Activated T-cell treated with anti-CD3 and anti-CD28 coated beads, Interleukin-2, amount 50 U/mL, for 72 hours (primary cell): ENCODE measurements at places on chromosomes 4 and X. TPM values are rescaled to one million over a fixed set of nuclear protein-coding genes. Genes with fewer than 3 reads are reported as not detected.

Gene USP17L22
- not detected for total RNA-seq

- no peaks in the 10 kb centered on the region for H3K36me3 ChIP-seq
- H3K27me3 ChIP-seq, result no peaks in the 10 kb centered on the region
These were observed 42.7 kb downstream of the GATB start for GRCh38 chr4:151717909-151718628.

- no peaks in the 10 kb centered on the region for H3K36me3 ChIP-seq
- H3K27ac ChIP-seq, result no peak overlapping the region
- no peak for DNase-seq
These were observed 434 bp downstream of the CXCL3 start for GRCh38 chr4:74038086-74038424.

DNA sequence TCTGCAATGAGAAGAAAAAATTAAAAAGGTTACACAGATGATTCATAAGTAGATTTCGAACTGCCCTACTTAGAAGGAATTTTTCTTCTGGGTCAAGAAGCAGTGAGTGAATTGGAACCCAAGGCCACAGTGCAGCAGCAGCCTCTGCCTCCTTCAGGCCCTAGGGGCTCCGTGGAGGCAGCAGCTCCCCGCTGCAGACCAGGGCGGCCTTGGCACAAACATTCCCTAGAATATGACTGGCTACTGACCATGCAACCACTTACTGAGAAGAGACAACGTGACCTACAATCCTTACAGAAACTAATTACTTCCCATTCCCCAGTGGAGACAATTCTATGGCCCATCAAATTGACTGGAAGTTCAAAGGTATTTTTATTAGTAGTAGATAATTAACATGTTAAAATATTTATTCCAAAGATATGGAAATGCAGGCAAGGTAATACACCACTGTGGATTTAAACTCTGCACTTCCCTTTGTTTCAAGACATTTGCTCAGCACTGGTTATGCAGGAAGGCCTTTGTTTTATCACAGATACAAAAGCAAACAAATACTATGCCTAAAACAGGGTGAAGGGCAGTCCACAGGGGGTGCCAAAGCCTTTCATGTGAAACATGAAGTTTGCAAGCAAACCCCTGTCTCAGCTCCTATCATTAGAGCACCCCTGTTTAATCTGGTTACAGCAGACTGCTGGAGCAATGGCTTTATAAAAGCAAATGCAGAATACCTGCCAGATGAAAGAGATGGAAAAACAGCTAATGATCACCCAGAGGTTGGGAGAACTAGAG, 59.2 kb downstream of the PCDH19 start:
- H3K4me1 ChIP-seq, result no peaks in the 10 kb centered on the region
- H3K27me3 ChIP-seq, result peaks cover 6% of the 10 kb centered on the region
- H3K4me3 ChIP-seq, result no peak overlapping the region

GRCh38 chr4:66273110-66273509, 602.8 kb upstream of the EPHA5 start:
- H3K4me1 ChIP-seq, result no peaks in the 10 kb centered on the region
- H3K4me3 ChIP-seq, result no peak overlapping the region
- DNase-seq, result no peak
- H3K27me3 ChIP-seq, result no peaks in the 10 kb centered on the region
- no peak overlapping the region for H3K27ac ChIP-seq

DNA sequence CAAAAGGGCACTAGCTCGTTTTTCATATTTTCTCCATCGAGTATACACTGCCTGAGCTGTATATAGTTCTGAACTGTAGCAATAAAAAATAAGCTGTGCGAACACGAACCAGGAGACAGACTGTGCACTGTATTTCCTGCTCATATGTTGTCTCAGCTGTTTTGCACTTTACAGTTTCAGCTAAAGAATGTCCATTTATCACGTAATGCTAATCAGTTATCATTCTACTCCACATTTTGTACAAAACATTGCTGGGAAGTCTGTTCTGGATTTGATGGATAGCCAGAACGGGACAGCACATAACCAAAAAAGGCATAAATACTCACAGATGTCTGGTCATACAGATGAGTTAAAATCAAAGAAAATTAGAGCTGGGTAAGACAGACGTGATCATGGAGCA, 315.5 kb upstream of the ADGRL3 start:
- no peak overlapping the region for H3K4me3 ChIP-seq
- H3K27ac ChIP-seq, result no peak overlapping the region
- no peaks in the 10 kb centered on the region for H3K27me3 ChIP-seq
- peaks cover 5% of the 10 kb centered on the region for H3K36me3 ChIP-seq
- DNase-seq, result no peak

GRCh38 chr4:9891056-9891455, 109.6 kb downstream of the DRD5 start:
- no peak for DNase-seq
- H3K36me3 ChIP-seq, result no peaks in the 10 kb centered on the region
- H3K4me1 ChIP-seq, result no peaks in the 10 kb centered on the region
- H3K4me3 ChIP-seq, result no peak overlapping the region

DNA sequence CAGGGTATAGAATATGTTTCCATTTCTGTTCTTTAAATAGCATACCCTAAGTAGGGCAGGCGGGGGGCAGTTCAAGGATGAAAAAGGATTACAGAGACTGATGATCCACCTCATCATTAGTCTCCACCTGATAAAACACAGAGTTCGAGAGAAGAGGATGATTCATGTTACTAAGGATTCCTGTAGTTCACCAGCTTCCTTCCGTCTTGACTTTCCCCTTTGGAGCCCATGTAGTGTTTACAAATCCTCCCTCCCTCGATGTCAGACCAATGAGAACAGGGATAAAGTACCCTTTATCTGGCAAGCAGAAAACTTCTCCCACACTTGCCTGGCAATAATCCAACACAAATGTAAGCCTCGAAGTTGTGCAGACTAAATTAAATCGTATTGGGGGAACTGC, 526.3 kb upstream of the FAM241A start:
- no peaks in the 10 kb centered on the region for H3K4me1 ChIP-seq
- H3K27ac ChIP-seq, result no peak overlapping the region
- H3K4me3 ChIP-seq, result no peak overlapping the region

DNA sequence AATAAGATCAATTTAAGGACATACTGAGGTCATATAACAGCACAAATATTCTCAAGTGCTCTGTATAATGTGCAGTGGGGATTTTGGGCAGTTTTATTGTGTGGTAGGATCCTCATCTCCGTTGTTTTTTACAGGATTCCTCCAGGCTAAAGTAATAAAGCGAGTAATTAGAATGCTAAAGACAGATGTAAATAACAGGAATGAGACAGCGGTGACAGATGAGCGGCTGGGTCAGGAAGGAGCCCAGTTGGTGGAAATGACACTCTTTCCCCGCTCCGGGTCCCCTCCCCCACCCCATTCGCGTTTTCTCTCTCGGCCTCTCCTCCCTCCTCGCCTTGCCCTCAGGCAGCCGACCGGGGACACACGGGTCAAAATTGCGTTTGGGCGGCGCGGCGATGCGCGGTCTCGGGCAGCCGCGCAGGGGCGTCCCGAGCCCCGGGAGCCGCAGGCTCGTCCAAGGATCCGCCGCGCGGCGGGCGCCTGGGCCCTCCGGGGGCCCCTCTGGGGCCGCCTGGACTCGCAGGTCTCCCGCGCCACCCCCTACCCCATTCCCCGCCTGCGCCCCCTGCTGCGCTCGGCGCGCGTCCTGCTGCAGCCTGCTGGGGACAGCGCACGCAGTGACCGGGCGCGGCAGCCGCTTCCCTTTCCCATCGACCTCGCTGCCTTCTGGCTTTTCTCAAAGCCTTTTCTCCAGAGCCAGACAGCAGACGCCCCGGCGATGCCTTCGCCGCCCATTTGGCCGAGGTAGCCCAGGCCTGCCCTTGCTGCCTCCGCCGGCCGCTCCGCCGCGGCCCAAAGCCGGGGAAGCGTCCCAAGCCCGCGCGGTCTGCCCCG, 16.2 kb downstream of the POU4F2 start:
- peak overlapping the region; percentile 94 for H3K4me3 ChIP-seq
- peaks cover 12% of the 10 kb centered on the region for H3K4me1 ChIP-seq
- H3K27me3 ChIP-seq, result peaks cover 84% of the 10 kb centered on the region
- no peak overlapping the region for H3K27ac ChIP-seq
- no peaks in the 10 kb centered on the region for H3K36me3 ChIP-seq

Gene KCNIP4
- total RNA-seq, result not detected

GRCh38 chr4:52726826-52727580, 24.2 kb downstream of the ERVMER34-1 start:
- H3K36me3 ChIP-seq, result no peaks in the 10 kb centered on the region
- H3K27me3 ChIP-seq, result no peaks in the 10 kb centered on the region
- no peak for DNase-seq

GRCh38 chr4:74996996-74997395, 64.1 kb downstream of the PARM1 start:
- no peaks in the 10 kb centered on the region for H3K27me3 ChIP-seq
- no peak overlapping the region for H3K27ac ChIP-seq
- DNase-seq, result no peak
- no peaks in the 10 kb centered on the region for H3K36me3 ChIP-seq

GRCh38 chr4:139419388-139419914, 34.5 kb upstream of the RAB33B start:
- H3K36me3 ChIP-seq, result peaks cover 3% of the 10 kb centered on the region
- no peaks in the 10 kb centered on the region for H3K27me3 ChIP-seq
- peaks cover 14% of the 10 kb centered on the region for H3K4me1 ChIP-seq
- DNase-seq, result peak; percentile 24
- H3K4me3 ChIP-seq, result peak overlapping the region; percentile 56
- peak overlapping the region; percentile 24 for H3K27ac ChIP-seq

- no peaks in the 10 kb centered on the region for H3K36me3 ChIP-seq
- no peaks in the 10 kb centered on the region for H3K4me1 ChIP-seq
- no peak for DNase-seq
- H3K4me3 ChIP-seq, result no peak overlapping the region
These were observed 1236.5 kb upstream of the TENM3 start for GRCh38 chr4:181006499-181007260.

Gene GABRG1
- not detected for total RNA-seq

- H3K27ac ChIP-seq, result peak overlapping the region; percentile 97
- peaks cover 10% of the 10 kb centered on the region for H3K36me3 ChIP-seq
- no peaks in the 10 kb centered on the region for H3K27me3 ChIP-seq
- DNase-seq, result no peak
- H3K4me1 ChIP-seq, result peaks cover 56% of the 10 kb centered on the region
These were observed 18.3 kb downstream of the G3BP2 start for GRCh38 chr4:75654905-75655304.

DNA sequence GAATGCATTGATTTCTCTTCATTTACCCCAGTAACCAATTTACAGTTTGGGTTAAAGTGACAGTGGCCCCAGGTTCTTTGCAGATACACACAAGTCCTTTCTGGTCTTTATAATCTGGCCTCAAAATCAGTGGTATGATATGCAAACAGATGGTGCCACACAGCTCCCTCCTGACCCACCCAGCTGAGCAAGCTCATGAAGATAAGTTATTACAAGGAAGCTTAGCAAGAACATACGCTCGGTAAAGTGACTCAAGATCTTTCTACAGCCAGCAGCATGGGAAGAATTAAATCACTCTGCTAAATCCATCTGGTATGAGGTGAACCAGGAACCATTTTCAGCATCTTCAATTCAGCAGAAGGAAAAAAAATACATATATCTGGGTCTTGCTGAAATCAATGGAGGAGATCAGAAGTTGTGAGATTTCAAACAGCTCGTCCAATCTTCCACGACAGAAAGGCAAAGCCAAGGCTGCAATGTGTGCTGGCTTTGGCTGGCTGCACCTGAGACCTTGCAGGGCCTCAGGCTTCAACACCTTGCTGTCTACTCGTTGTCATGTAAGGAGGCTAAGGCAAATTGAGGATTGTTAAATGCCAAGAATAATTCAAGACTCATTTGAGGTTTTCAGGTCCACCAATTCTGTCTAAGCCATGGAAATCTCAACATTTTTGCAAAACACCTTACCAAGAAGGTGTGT, 28.2 kb downstream of the SEL1L3 start:
- H3K27ac ChIP-seq, result no peak overlapping the region
- no peak for DNase-seq
- no peak overlapping the region for H3K4me3 ChIP-seq
- H3K36me3 ChIP-seq, result peaks cover 4% of the 10 kb centered on the region

DNA sequence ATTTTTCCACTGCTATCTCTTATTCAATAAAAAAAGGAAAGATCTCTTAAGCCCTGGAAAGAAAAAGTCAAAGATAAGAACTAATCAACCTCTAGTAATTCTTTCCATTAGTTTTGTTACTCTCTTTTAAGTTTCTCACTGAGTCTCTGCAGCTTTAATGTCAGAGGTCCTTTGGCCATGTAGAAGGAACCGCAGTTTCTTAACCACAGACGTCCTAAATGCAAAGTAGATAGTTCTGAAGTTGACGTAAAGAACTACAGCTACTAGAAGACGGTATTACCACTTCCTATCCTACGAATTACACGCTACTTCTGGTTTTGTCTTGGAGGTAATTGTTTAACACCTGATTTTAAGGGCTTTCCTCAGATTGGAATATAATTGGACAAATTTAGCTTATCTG, 325.9 kb downstream of the ANKRD50 start:
- H3K36me3 ChIP-seq, result no peaks in the 10 kb centered on the region
- H3K27ac ChIP-seq, result no peak overlapping the region
- H3K4me3 ChIP-seq, result no peak overlapping the region

Gene TNIP2
- total RNA-seq, result 85.8 TPM

Gene TRIM61
- 1.2 TPM for total RNA-seq

Gene MYL5
- total RNA-seq, result 21.3 TPM

GRCh38 chr4:164770010-164770724, 16.2 kb downstream of the SMIM31 start:
- peaks cover 28% of the 10 kb centered on the region for H3K27me3 ChIP-seq
- no peak overlapping the region for H3K27ac ChIP-seq

- no peaks in the 10 kb centered on the region for H3K4me1 ChIP-seq
- no peaks in the 10 kb centered on the region for H3K36me3 ChIP-seq
- H3K27ac ChIP-seq, result no peak overlapping the region
- no peak overlapping the region for H3K4me3 ChIP-seq
These were observed 732.5 kb downstream of the ARAP2 start for GRCh38 chr4:35511851-35512250.

Gene CPE
- not detected for total RNA-seq

GRCh38 chrX:102154900-102155805, 624 bp downstream of the BEX5 start:
- peak; percentile 33 for DNase-seq
- peaks cover 13% of the 10 kb centered on the region for H3K4me1 ChIP-seq

GRCh38 chr4:54228546-54228945, 547 bp upstream of the PDGFRA start:
- DNase-seq, result no peak
- H3K27ac ChIP-seq, result no peak overlapping the region
- H3K36me3 ChIP-seq, result no peaks in the 10 kb centered on the region
- H3K4me1 ChIP-seq, result peaks cover 50% of the 10 kb centered on the region

Gene EDA
- total RNA-seq, result 2.2 TPM

Gene CCDC110
- 0.19 TPM for total RNA-seq

- no peak overlapping the region for H3K27ac ChIP-seq
- no peak for DNase-seq
- no peaks in the 10 kb centered on the region for H3K36me3 ChIP-seq
These were observed 58.6 kb downstream of the NDST4 start for GRCh38 chr4:115054836-115055235.

GRCh38 chrX:46757593-46757992, 1.3 kb downstream of the SLC9A7 start:
- H3K4me3 ChIP-seq, result peak overlapping the region; percentile 97
- DNase-seq, result no peak
- peaks cover 5% of the 10 kb centered on the region for H3K36me3 ChIP-seq
- H3K27ac ChIP-seq, result peak overlapping the region; percentile 89

Gene JCHAIN
- not detected for total RNA-seq

GRCh38 chr4:12697970-12698369, 786.2 kb downstream of the RAB28 start:
- H3K36me3 ChIP-seq, result no peaks in the 10 kb centered on the region
- no peaks in the 10 kb centered on the region for H3K4me1 ChIP-seq
- DNase-seq, result no peak
- no peak overlapping the region for H3K27ac ChIP-seq
- no peaks in the 10 kb centered on the region for H3K27me3 ChIP-seq

Gene GYPB
- total RNA-seq, result not detected

Gene SPANXD
- total RNA-seq, result not detected

GRCh38 chr4:105129286-105130040, 17.2 kb upstream of the TET2 start:
- no peak overlapping the region for H3K27ac ChIP-seq
- peaks cover 3% of the 10 kb centered on the region for H3K4me1 ChIP-seq
- H3K27me3 ChIP-seq, result peaks cover 7% of the 10 kb centered on the region
- no peak for DNase-seq
- no peaks in the 10 kb centered on the region for H3K36me3 ChIP-seq

Gene GRIA3
- not detected for total RNA-seq
